ENCODE measurements at places on chromosomes 5 and 9.

GRCh38 chr5:92629000-92629399 lies 952.0 kb downstream of the NR2F1-AS1 start:
- no peak for DNase-seq

DNA sequence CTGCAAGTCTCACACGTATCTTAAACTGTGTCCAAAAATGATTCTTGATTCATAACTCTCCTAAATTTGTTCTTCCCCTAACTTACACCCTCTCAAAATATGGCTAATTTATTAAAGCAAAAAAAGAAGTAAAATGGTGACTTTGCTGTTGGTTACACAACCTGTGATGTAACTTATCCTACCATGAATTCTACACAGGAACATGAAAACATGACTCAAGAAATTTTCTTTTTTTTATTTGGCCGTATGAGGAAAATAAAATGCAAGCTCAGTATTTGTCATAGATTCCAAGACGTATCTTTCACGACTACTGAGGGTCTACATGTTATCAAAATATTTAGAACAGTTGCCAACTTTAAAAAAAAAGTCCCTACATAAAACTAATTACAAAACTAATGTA lies 9.2 kb downstream of the LIFR start:
- no peak for DNase-seq

DNA sequence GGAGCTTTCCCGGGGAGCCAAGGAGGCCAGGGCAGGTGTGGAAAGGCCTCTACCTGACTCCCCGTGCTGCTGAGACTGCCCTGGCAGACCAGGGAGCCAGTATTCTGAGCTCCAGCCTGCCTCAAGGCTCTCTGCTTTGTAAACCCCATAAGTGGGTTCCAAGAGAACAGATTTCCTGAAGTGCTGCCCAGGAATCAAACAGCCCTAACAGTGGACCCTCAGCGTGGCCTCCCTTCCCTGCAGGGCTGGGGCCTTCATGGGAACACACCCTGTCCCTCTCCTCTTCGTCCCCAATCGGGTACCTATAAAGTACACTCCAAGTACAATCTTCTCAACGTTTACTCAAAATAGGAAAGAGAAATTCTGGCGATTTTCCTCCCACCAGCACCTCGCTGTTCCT lies 252.5 kb downstream of the FSTL4 start:
- no peak for DNase-seq

GRCh38 chr9:36092014-36092413 lies 44.5 kb upstream of the GLIPR2 start:
- no peak for DNase-seq

DNA sequence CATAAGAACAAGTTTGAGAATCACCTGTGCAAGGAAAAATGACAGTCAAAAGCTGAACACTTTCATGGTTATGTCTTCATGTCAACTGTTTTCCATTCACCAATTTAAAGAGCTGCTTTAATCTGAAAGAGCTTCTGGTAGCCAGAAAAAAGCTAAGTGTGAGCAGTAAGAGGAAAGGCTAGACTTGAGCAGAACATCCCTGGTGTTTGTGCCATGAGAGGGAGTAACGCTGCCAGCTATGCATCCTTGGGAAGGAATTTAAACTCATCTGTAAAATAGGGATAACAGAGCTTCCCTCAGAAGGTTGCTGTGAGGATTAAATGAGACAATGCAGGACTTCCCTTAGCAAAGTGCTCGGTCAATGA lies 193.7 kb downstream of the MAPKAP1 start:
- DNase-seq, result no peak

DNA sequence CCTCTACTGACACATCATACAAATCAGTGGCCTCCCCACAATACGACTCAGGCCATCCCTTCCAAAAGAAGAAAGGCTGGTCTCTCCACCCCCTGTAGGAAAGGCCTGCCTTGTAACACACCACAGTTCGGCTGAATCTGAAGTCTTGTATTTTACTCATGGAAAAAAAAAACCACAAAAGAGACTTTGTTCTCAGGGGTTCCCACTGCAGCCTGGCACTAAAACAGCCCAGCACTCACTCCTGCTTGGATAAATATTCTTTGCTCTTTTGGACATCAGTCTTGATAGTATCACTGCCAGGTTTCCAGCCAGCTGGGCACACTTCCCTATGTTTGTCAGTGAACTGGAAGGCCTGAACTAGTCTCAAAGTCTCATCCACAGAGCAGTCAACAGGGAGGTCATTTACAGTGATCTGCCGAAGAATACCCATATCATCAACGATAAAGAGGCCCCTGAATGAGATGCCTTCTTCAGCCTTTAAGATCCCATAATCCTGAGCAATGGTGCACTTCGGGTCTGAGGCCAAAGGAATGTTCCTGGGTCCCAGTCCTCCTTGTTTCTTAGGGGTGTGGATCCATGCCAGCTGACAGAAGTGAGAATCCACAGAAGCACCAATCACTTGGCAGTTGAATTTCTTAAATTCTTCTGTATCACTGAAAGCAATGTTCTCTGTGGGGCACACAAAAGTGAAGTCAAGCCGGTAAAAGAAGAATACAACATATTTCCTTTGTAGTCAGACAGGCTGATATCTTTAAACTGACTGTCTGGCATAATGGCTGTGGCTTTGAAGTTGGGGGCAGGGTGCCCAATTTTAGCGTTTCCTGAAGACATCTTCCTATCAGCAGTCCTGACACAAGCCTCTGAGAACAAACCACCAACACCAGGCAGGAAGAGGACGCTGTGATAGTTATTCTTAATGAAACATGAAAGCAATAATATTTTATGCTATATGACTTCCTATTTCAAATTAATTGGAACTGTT lies 198.1 kb downstream of the LURAP1L start:
- no peak for DNase-seq

- no peak for DNase-seq
Measured at GRCh38 chr5:139634028-139634325, 14.2 kb upstream of the CXXC5 start.

- no peak for DNase-seq
Measured at GRCh38 chr9:77917800-77918199, 113.8 kb downstream of the GNAQ start.

DNA sequence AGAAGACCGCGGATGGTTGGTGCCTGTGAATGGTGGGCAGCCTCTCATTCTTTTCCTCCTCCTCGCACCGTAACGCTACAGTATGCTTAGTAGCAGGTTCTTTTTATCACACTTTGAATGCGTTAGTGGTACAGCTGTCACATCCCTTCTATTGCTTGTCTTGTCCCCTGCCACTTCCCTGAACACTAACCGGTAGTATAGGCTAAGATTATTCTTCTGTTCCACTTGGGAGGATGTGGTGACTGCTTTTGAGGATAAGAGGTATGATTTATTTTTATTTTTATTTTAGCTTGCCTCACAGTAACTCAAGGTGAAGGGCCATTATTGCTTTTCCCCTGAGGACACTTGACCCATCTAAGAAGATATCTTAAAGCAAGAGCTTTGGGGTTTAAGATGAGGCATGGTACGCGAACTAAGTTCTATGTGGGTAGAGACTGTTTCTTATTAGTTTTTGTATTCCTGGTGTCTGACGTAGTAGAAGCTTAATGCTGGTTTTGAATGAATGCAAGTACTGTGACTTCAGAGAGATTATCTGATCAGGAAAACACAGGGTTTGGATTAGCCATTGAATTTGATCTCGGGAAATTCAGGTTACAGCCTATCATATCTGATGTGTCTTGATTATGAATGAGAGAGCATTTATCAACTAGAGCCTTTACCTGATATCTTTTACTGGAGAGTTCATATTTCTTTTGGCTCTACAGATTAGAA lies 951 bp downstream of the UNC13B start:
- no peak for DNase-seq

DNA sequence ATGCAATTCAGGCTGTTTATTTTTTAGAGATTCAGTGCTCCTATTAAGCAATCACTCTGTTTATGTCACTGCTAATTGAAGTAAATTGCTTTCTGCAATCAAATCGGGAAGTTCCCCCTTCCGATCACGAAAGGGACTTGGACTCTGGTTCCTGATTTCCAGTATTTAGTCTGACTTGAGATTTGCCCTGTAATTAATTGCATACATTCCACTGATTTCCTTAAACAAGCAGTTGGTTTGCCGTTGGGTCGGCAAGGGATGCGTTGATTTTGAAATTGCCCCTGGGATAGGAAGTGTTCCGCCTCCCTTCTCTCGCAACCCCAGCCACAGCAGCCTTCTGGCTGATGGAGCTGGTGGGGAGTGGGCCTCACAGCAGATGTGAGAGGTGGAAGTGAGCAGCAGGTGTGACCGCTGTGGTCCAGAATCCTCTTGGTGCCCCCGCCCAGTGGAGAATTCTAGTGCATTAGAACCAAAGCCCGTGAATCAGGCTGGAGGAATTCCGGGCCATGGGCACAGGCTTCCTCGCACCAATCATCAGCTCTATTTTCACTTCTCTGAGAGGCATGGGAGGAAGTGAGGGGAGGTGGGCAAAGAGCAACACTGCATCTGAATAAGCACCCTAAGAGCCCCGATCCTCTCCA lies 102.5 kb downstream of the SPRY4 start:
- DNase-seq, result no peak

GRCh38 chr9:119094086-119094485 lies 275.1 kb downstream of the BRINP1 start:
- DNase-seq, result no peak

GRCh38 chr9:107390279-107390678 lies 99.3 kb downstream of the KLF4 start:
- DNase-seq, result no peak

DNA sequence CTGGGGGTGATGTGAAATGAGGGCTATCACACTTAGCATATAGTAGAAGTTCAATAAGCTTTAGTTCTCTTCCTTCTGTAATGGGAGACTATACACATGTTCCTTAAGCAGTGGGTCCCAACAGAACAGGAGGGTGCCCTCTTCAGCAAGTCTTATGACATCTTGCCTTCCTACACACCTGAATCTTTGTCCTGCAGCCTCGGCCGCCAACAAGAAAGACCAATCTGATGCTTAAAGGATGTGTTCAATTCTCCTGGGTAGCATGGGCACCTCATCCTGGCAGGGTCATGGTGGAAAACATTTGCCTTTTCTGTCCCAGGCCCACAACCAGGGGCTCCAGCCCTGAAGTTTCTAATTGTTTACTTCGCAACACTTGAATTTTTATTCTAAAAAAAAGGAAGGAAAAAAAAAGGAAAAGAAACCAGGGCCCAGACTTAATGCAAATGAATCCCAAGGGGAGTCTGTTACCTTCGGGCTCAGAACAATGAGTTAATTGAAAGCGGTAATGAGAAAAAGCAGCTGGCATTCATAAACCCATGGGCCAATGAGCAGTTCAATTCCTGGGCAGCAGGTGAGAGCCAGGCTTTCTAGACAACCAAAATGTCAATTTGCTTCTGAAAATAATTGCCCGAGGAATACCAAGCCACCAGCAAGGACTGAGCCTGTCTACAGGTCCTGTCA lies 26.2 kb upstream of the SMAD5 start:
- no peak for DNase-seq

- no peak for DNase-seq
Measured at GRCh38 chr9:88685966-88686365, 151.0 kb downstream of the NXNL2 start.

- no peak for DNase-seq
Measured at GRCh38 chr9:130368631-130369103, 76.1 kb upstream of the ASS1 start.

- no peak for DNase-seq
Measured at GRCh38 chr5:10621832-10622231, 58.0 kb downstream of the ANKRD33B start.

DNA sequence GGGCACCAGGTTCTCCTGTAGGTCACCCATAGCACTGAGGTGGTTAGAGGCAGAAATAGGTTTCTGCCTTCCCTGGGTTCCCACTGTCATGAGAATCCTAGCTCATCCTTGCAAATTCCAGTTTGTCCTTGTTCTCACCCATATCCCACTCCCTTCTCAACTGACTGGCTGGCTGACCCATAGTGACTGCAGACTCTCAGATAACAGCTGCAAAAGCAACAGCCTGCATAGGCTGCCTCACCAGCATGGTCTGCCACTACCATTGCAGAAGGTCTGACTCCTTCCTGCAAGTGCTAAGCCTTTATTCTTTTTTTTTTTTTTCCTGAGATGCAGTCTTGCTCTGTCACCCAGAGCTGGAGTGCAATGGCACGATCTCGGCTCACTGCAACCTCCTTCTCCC lies 194.0 kb downstream of the SEMA6A start:
- no peak for DNase-seq

DNA sequence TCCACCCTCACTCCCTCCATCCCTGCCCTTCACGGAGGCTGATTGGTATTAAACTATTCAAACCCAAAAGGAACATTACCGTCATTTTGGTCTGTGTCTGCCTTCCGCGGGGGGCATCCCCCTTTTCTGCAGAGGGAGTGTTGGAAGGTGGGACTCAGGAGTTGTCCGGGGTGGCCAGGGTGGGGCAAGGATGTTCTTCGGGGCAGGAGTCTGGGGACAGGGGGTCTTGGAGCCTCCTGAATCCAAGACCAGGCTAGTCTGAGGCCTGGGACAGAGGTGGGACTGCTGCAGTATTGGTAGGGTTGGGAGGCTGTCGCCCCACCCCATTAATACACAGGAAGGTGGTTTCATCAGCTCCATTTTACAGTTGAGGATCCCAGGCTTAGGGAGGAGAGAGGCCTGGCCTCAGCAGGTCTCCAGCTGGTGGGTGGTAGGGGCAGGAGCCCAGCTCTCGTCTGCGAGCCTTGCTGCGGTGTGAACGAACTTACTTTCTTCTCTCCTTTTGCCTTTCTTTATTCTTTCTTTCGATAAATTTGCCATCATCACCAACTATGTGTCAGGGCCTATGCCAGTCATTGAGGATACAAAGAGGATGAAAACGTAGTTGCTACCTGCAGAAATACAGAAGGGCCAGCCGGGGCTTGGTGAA lies 33.8 kb downstream of the DAB2IP start:
- no peak for DNase-seq

DNA sequence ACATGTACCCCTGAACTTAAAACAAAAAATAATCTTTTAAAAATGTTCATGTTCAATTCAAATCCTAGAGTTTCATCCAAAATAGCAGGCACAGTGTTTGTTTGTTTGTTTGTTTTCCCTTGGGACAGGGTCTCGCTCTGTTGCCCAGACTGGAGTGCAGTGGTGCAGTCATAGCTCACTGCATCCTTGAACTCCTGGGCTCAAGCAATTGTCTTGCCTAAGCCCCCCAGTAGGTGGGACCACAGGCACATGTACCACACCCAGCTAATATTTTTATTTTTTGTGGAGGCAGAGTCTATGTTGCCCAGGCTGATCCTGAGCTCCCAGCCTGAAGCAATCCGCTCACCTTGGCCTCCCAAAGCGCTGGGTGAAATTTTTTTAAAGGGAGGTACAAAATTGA lies 5.0 kb upstream of the POLR1E start:
- DNase-seq, result no peak

DNA sequence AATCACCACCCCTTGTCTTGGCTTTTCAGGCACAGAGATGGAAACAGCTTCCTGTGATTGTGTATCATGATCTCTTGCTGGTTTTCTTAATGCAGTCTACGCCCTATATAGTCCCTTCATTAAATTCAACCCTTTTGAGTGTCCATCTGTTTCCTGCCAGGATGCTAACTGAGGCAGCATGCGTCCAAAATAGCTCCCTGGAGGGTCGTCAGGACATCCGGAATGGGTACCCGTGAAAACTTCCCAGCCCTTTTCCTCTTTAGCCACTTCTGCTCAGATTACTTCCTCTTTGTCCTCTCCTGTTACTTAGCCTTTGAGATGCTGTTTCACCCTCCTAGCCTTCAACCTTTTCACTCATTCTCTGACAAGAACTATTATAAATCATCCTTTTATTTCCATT lies 79.8 kb upstream of the KLF9 start:
- no peak for DNase-seq

GRCh38 chr5:42495914-42496313 lies 72.7 kb downstream of the GHR start:
- no peak for DNase-seq
